ENCODE measurements at places on chromosomes 6 and 20.

GRCh38 chr6:10550764-10551163 lies 29.6 kb downstream of the GCNT2 start:
- no peak for DNase-seq

- DNase-seq, result no peak
These were observed 259.6 kb upstream of the EPHA7 start for GRCh38 chr6:93678841-93679454.

- no peak for DNase-seq
These were observed 28.3 kb upstream of the NHSL1 start for GRCh38 chr6:138527411-138528088.

- no peak for DNase-seq
These were observed 85.4 kb downstream of the CBFA2T2 start for GRCh38 chr20:33575282-33575681.

DNA sequence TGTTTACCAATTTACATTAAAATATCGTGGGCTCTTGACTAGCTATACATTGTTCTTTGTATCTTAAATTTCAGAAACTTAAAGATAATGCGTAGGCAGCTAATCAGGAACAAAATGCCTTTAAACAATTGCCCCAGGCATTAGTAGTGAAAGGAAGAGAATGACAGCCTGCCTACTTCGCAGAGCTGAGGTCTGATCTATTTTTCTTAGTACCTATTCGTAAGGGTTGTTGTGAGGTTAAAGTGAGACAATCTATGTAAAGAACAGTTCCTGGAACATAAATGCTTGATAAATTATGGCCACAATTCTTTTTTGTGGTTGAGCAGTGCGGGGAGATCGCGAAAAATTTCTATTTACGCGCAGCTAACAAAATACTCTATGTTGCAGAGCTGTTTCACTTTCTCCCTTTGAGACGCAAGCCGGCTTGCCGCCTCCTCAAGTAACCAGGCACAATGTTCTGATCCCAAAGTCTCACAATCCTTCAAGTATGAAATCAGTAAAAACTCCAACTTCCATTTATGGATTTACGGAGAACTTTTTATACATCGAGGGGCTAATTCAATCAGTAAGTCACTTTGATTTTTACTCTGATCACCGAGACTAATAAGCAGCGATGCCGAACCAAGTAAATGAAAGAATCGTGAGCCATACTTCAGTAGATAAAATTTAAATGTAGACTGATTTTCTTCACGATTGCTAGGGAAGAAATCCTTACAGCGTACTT lies 878 bp upstream of the PNRC1 start:
- no peak for DNase-seq

DNA sequence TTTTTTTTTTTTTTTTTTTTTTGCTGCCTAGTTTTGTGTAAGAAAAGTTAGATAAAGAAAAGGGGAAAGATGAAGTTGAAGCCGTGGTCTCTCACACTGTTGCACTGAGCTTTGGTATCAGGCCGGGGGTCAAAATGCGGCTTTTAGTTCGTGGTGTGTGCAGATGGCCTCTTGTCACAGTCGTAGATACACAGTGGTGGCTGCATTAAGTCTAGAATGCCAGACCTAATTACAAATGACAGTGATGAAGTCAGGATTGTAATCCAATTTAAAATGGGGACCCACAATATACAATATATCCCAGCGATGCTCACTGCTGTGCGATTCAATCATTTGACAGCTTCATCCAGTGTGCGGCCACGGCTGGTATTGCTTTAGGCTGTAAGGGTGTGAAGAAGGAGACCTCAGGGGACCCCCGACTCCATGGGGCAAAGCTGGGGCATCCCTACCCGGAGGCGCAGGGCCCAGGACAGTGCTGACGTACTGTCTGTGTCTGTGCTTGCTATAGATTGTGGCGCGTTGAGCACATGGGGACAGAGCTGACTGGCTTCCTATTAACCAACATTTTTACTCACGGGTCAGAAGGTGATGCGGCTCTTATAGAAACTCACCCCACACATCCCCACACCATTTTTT lies 210.0 kb upstream of the SOX4 start:
- no peak for DNase-seq

Data from NCI-H1694 treated with DMSO at 0.1 percent for 48 hours (cell line).